Amygdala (tissue), 56 donors: ENCODE measurements at places on chromosomes 13 and 19.
A peak's percentile ranks its signal among the peaks of the same experiment; 100 is the strongest.

DNA sequence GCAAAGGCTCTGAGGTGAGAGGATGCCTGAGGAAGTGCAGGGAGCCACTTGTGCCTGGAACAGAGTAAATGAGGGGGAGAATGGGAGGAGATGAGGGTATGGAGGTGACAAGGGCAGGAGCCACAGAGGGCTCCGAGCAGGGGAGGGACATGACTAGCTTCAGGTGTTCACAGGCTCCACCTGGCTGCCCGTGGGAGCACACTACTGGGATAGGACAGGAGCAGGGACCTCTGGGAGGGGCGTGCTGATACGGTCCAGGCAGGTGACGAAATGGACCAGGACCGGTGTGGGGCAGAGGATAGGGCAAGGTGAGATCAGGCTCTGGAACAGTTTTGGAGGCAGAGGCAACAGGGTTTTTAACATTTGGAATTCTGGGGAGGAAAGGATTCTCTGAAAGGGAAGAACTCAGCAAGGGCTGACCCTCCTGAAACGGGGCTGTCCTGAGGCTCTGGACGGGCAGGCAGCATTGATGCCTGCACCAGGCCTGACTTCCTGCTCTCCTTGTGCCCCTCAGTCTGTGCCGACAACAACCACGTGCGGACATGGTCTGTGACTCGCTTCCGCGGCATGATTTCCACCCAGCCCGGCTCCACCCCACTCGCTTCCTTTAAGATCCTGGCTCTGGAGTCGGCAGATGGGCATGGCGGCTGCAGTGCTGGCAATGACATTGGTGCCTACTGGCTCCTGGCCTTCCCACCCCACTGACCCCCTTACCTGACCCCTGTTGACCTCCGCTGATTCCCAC, 11.6 kb downstream of the SHKBP1 start:
- no peak for DNase-seq

DNA sequence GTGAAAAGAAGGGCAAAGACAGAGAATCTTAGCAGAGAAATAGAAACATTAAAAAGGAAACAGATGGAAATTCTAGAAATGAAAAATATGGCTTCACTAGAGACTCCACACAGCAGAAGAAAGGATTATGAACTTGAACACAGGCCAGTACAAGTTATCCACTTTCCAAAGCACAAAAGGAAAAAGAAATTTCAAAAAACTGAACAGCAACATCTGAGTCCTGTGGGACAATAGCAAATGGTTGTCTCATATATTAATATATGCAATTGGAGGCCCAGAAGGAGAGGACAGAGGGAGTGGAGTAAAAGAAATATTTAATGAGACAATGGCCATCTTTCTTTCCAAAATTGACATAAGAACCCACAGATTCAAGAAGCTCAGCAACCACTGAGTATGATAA, 141.7 kb upstream of the GJB6 start:
- no peak for DNase-seq

- peak; percentile 65 for DNase-seq
Observed at GRCh38 chr19:6862673-6863078, 24.7 kb upstream of the ADGRE1 start.

GRCh38 chr13:102203718-102204117, 198.1 kb downstream of the FGF14 start:
- no peak for DNase-seq

DNA sequence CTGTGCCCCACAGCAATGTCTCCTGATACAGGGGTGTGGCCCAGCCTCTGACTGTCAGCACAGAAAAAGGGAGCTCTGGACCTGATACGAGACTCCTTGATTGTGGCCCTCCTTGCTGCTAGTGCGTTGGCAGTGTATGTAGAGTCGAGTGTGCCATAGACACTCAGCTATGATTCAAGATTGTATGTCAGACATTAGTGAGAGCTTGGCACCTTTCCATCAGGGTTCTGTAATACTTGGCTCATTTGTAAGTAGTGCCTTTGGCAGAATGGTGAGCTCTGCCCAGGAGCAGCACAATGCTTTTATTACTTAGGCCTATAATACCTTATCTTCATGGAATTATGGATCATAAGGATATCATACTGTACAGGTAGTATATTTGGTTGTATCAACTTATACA, 83.4 kb downstream of the ATP8A2 start:
- no peak for DNase-seq
